T-helper 9 cell (primary cell): ENCODE measurements at places on chromosomes 6 and 20.

DNA sequence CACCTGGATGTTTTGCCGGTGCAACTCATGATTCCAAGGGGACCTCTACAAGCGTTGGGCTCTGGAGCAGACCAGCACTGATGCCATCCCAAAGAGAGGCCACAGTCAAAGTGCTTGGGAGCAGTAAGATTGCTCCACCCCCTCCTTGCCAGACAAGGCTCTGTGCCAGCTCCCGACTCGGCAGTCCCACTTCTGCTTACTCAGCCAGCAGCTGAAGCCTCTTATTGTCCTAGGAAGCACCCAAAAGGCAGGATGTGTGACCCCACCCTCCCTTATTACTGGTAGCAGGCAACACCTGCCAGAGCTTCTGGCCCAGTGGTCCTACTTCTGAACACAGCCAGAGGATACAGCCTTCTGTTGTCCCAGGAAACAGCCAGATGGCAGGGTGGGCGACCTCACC, 614.2 kb downstream of the TENT5A start:
- DNase-seq = no peak

- DNase-seq = no peak
Observed at GRCh38 chr6:41489120-41489851, 56.9 kb upstream of the FOXP4 start.

DNA sequence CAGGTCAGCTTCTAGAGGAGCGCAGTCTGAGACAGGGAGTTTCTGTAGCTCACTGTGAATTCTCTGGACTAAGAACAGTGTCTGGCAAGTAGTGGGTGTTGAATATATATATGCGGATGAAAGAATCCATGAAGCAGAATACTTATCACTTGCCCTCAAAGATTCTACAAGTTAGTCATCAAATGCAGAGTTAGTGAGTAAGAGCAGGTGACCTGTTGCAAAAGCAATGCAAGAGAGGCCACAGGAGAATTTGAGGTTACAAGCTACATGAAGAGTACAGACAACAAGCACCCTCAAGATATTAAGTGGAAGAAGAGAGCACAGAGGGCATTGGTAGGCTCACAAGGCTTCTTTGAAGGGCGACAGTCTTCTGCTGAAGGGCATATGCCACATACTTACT, 103.4 kb upstream of the BTBD3 start:
- no peak for DNase-seq

DNA sequence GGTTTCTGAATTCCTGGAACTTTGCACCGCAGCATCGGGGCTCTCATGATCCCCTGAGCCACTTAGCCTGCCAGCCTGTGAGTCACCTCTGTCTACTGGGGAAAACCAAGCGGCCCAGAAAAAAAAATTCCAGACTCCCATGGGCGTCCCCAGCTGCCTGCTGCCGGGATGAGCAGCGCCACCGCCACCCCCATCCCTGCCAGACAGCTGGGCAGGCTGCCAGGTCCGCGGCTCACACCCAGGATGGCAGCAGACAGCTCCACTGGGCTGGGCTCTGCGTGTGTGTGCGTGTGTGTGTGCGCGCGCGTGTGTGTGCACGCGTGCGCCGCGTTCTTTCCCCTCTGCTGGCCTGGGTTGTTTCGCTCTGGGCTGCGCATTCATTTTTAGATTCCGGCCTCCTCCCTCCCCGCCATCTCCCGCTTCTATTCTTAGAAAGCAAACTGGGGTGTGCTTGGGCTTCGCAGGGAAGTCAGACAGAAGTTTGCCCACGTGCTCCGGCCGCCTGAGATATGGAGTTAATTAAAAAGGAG, 38.9 kb upstream of the PMEPA1 start:
- peak; percentile 53 for DNase-seq

- DNase-seq = no peak
Observed at GRCh38 chr20:3172126-3172932, 1.0 kb downstream of the LZTS3 start.

GRCh38 chr6:47231151-47231550, 78.6 kb downstream of the TNFRSF21 start:
- DNase-seq = no peak

DNA sequence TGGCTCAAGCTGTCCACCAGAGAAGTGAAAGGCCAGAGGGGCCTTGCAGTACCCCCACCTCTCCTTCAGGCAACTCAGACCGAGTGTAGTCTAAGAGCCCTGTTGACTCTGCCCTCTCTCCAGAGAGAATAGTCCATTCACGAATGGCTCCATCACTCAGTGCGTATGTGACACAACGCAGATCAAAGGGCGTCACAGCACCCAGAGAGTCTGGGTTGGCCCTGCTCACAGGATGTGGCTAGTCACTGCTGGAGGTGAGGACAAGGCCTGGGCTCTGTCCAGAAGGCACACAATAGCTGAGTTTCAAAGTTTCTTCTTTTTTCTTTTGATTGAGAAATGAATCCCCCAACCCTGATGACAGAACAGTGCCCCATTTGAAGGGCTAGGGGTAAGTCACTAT, 74.1 kb downstream of the TRMT11 start:
- no peak for DNase-seq

GRCh38 chr6:33053230-33053629, 20.2 kb downstream of the HLA-DPA1 start:
- no peak for DNase-seq

DNA sequence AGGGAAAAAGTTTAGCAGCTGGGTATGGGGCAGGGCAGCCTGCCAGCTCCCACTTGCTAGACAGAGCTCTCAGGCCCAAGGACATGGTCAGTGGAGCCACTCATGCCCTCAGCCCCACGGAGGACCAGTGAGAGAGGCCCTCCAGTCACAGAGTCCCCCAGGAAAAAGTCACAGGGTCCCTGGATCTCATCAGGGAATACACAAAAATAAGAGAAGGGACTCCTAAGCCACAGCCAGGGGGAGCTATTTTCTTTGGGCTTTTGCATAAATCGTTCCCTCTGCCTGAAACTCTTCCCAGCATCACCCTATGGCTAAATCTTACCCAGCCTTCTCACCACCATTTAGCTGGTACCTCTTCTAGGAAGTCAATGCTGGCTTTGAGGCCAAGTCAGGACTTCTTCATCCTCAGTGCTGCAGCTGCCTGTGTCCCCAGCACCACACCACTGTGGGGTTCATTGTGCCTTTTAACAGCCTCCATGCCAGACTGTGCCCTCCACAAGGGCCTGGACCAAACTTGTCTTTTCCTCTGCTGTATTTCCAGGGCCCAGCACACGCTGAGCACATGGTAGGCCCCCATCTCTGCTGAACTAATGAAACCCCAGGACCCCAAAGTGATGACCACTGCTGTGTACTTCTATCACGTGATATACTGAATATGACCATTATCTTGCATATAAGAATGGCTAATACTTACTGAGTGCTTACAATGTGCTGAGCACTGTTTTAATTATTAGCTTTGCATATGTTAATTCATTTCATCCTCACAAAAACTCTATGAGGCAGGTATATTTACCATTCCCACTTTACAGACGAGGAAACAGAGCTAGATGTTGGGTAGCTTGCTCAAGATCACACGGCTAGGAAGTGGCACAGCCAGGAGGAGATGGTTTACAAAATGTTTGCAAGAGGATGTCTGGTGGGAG, 2.0 kb downstream of the ZNF335 start:
- DNase-seq = no peak

- DNase-seq = no peak
Observed at GRCh38 chr20:44159711-44160110, 27.3 kb downstream of the JPH2 start.
